ENCODE measurements at places on chromosomes 2 and 18.

- DNase-seq = no peak
Observed at GRCh38 chr2:175612280-175612679, 389.8 kb downstream of the LNPK start.

- no peak for DNase-seq
Observed at GRCh38 chr18:37470986-37471385, 94.6 kb downstream of the CELF4 start.

DNA sequence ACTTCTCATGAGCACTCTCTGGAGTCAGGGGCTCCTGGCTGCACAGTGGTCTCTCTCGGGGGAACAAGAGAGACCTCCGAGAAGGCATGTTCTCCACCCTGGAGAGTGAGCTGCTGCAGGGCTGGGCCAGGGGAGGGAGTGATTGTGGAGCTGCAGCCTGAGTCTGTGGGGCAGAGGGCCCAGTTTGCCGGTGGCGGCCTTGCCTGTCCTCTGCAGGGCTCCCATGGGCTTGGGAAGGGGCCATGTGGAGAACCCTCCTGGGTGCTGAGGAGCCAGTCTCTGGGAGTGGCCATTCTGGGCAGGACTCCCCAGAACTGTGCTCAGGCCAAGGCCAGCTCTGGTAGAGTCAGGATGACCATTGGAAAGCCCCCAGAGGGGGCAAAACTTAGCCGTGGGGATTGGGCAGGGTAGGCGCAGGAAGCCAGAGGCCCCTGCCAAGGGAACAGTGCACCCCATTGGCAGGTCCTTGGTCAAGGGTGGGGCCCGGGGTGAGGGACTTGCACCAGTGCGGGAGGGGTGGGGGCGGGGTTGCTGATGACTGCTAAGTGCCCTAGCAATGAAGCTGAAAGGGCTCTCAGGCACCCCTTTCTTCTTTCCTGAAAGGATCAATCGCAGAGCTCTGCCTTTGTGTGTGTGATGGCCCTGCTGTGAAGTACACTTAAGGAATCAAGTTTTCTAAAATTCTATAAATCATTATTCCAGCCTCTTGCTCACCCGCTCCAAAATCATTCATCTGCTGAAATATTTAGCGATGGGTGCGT, 69.7 kb upstream of the BOD1L2 start:
- DNase-seq = no peak

GRCh38 chr2:33126552-33126951, 179.8 kb downstream of the LTBP1 start:
- DNase-seq = no peak
